ENCODE measurements at places on chromosomes 4 and X.
A peak's percentile ranks its signal among the peaks of the same experiment; 100 is the strongest.

DNA sequence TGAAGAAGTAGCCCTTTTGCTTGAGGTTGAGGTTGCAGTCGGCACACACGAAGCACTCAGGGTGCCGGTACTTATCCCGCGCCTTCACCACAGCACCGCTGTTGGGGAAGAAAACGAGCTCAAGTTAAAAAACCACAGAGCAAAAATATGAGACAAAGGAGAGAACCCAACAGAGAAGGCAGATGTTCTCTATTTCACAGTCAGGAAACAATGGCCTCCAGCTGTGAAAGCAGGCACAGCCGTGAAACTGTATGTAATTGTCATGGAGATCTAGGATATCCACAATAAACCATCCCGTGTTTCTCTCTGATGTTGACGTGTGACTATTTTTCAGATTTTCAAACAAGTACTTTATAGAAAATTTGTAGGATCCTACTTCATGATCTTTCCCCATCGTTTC lies 30.9 kb upstream of the CCDC110 start:
- H3K4me3 ChIP-seq = no peak overlapping the region
- H3K27ac ChIP-seq = no peak overlapping the region
- no peak for DNase-seq
- H3K36me3 ChIP-seq = no peaks in the 10 kb centered on the region
- H3K27me3 ChIP-seq = peaks cover 10% of the 10 kb centered on the region
- H3K4me1 ChIP-seq = no peaks in the 10 kb centered on the region

DNA sequence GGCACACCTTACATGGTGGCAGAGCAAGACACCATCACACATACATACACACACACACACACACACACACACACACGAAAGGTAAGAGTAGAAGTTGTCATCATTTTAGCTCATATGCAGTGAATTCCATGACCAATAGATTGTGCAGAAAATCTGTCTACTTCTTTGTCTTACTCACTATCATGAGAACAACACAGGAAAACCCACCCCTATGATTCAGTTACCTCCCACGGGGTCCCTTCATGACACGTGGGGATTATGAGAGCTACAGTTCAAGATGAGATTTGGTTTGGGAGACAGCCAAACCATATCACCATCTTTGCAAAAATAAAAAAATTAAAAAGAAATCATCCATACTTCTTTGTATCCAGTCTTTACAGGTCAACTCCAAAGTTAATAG lies 221.1 kb downstream of the BMPR1B start:
- H3K27ac ChIP-seq = no peak overlapping the region
- no peaks in the 10 kb centered on the region for H3K36me3 ChIP-seq
- no peaks in the 10 kb centered on the region for H3K4me1 ChIP-seq
- DNase-seq = no peak
- H3K27me3 ChIP-seq = no peaks in the 10 kb centered on the region
- no peak overlapping the region for H3K4me3 ChIP-seq

- no peak for DNase-seq
- H3K4me3 ChIP-seq = no peak overlapping the region
- H3K4me1 ChIP-seq = no peaks in the 10 kb centered on the region
- no peaks in the 10 kb centered on the region for H3K27me3 ChIP-seq
- no peak overlapping the region for H3K27ac ChIP-seq
- no peaks in the 10 kb centered on the region for H3K36me3 ChIP-seq
Observed at GRCh38 chrX:125778261-125778660, 387.8 kb downstream of the DCAF12L2 start.

DNA sequence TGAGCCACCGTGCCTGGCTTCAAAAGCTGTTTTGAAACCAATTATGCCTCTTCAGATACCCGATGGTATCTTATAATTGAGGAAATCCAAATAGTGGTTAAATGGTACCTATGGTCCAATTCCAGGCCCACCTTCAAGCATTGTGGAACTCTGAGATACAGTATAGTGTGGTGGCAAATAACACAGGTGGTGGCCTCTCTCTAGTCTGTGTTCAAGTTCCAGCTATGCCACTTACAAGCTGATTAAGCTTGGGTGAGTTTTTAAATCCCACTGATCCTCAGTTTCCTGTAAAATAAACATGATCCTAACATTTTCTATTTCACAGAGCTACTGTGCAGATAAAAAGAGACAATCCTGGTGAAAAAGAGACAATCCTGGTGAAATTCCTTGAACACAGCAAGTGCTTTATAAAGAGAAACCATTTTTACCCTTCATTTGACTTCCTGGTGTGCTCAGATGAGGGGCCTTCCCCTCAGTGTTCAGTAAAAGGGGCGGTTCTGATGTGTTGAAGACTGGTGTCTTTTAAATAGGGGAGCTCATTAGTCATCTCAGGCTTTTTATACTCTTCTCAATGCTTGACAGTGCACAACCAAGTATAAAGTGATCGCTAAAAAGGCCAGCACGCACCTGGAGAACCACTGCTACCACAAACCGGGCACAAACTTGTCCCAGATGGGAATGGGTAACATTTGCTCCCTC lies 30.8 kb upstream of the CD40LG start:
- H3K4me3 ChIP-seq = peak overlapping the region; percentile 41
- H3K27me3 ChIP-seq = no peaks in the 10 kb centered on the region
- H3K4me1 ChIP-seq = peaks cover 46% of the 10 kb centered on the region
- peak; percentile 77 for DNase-seq
- H3K36me3 ChIP-seq = peaks cover 3% of the 10 kb centered on the region

DNA sequence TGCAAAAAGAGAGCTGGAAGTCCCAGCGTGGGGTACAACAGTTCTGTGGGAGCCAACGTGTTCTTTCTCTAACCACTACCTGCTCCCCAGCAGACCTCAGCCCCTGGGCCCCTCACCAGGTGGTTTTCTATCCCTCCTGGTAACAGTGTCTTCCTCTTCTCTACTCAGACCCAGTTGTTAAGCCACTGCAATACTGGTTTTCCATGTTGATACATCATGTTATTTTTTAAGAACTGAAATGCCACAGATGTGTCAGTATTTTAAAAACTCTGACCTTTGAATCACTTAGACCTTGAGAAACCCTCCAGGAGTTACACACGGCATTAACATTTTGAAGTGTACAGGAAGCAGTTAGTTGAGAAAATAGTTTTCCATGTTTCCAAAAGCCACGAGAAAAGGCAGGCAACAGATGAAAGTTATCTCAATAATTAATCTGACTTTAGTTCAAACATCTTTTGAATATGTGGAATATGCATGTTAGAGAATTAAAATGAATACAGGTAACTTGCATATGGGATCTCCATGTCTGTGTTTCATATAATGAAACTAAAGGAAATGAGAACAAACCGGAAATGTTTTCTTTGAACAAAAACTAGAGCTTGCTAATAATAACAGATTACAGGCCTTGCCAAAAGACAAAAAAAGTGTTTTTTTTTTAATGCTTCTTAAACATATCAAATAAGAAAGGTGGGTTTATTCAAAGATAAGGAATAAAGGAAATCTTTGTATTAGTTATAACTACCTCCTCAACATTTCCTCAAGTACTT lies 108.8 kb downstream of the ZNF827 start:
- DNase-seq = peak; percentile 70
- H3K27ac ChIP-seq = peak overlapping the region; percentile 87
- H3K27me3 ChIP-seq = no peaks in the 10 kb centered on the region

DNA sequence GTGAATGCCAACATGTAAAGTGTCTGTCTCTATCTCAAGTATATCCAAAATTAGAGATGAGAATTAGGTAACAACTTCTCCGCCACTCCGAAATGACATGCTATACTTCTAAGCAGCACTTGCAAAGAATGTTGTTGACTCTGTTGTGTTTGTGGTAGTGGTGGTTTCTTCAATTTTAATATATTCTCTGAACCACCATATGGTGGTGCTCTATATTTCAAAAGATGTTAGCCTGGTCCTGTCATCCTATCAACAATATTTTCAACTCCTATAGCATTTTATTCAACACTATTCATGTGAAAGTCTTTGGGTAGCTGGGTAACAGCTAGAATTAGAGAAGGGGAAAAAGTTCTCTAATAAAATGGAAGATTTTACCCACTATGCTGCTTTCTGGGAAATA lies 1622.8 kb upstream of the IGFBP7 start:
- H3K27ac ChIP-seq = no peak overlapping the region
- H3K36me3 ChIP-seq = no peaks in the 10 kb centered on the region
- H3K4me3 ChIP-seq = no peak overlapping the region
- H3K27me3 ChIP-seq = no peaks in the 10 kb centered on the region
- DNase-seq = no peak
- H3K4me1 ChIP-seq = no peaks in the 10 kb centered on the region

- DNase-seq = peak; percentile 70
- no peaks in the 10 kb centered on the region for H3K27me3 ChIP-seq
- H3K4me1 ChIP-seq = peaks cover 15% of the 10 kb centered on the region
- H3K4me3 ChIP-seq = peak overlapping the region; percentile 27
- H3K27ac ChIP-seq = peak overlapping the region; percentile 84
Observed at GRCh38 chrX:45515262-45516215, 314.9 kb upstream of the DIPK2B start.

DNA sequence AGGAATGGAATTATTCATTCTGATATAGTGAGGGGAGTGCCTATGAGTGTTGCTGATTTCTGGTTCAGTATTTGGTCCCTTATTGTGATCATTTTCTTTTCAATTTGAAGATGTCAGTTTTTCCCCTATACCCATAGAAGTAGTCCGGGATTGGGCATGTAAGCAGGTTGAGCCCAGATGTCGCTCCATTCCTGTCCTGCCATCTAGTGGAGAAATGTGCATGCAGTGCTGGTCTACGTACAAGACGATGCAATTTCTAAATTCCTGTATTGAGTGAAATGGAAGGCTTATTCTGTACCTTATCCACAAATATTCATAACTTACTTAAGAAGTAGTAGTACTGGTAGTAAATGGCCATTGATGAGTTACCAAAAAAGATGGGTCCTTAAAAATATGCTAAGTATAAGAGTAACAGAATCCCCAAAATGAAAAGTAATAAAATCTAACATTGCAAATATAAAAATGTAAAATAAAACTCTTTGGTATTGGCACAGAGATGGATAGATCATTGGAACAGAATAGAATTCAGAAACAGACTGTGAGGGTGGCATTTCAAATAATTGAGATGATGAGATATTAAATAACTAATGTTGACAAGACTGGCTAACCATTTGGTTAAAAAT lies 60.9 kb downstream of the UGT8 start:
- no peak overlapping the region for H3K27ac ChIP-seq
- no peak overlapping the region for H3K4me3 ChIP-seq
- no peaks in the 10 kb centered on the region for H3K4me1 ChIP-seq
- peaks cover 5% of the 10 kb centered on the region for H3K27me3 ChIP-seq
- DNase-seq = peak; percentile 74
- H3K36me3 ChIP-seq = no peaks in the 10 kb centered on the region

DNA sequence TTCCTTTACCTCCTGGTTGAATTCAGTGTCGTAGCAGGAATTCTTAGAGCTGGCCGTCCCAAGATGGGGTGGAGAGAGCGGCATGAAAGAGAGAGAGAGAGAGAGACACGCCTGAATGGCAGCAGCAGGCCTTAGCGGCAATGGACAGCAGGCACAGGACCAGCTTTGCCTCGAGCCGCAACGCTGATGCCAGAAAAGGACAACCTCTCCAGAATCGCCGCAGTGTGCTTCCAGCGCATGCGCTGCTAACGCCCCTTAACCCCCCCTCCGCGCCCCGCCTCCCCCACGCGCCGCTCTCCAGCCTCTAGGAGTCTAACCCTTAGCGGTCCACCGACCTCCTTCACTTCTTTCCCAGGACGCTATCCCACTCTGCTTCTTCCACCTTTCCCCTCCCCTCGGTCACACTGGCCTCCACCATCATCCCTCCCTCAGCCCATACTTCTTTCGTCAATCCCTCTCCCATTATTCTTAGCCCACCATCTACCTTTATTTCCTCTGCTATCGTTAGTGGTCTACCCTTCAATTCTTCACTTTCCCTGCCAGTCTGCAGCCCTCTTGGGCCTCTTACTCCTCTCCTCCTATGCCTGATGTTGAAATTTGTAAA lies 10.5 kb upstream of the ZCCHC13 start:
- DNase-seq = peak; percentile 83
- peak overlapping the region; percentile 86 for H3K27ac ChIP-seq
- peak overlapping the region; percentile 99 for H3K4me3 ChIP-seq
- peaks cover 18% of the 10 kb centered on the region for H3K4me1 ChIP-seq
- H3K27me3 ChIP-seq = no peaks in the 10 kb centered on the region

- no peaks in the 10 kb centered on the region for H3K36me3 ChIP-seq
- H3K4me3 ChIP-seq = no peak overlapping the region
- H3K27me3 ChIP-seq = peaks cover 7% of the 10 kb centered on the region
- no peak overlapping the region for H3K27ac ChIP-seq
- H3K4me1 ChIP-seq = peaks cover 7% of the 10 kb centered on the region
- no peak for DNase-seq
Observed at GRCh38 chr4:139207247-139207646, 30.2 kb upstream of the ELF2 start.

GRCh38 chrX:147850875-147851274 lies 60.8 kb upstream of the FMR1 start:
- no peaks in the 10 kb centered on the region for H3K27me3 ChIP-seq
- H3K36me3 ChIP-seq = no peaks in the 10 kb centered on the region
- H3K4me3 ChIP-seq = no peak overlapping the region
- H3K4me1 ChIP-seq = no peaks in the 10 kb centered on the region
- H3K27ac ChIP-seq = no peak overlapping the region
- no peak for DNase-seq

DNA sequence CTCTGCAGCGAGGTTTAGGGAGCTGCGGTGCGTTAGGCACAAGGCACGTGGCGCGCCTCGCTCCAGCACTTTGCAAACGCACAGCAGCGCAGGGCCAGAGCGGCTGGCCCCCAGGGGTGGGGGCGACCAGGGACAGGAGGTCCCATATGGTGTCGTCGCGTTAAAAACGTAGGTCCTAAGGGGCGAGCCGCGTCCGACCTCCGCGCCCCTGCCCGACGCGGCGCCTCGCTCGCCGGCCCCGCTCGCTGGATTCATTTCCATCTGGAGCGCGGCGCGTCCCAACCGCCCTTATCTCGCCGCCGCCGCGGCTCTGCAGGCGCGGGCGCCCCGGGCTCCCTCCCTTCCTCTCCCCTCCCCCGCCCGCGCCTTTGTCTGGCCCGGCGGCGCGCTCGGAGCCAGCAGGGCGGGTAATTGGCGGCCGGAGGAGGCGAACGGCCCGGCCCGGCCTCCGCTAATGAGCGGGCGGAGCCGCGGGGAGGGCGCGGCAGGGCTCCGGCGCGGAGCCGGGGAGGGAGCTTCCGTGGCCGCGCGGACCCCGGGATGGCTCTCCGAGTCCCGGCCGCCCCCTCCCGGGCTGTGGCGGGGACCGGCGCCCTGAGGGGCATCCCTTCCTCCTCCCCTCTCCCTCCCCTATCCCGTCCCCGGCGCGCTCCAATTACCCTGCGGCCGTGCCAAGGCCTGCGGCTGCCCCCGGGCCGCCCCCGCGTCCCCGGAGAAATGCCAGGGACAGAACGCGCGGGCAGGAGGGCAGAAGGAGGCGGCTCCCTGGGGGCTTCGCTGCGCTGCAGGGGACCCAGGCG lies 409.0 kb downstream of the BCOR start:
- H3K36me3 ChIP-seq = no peaks in the 10 kb centered on the region
- DNase-seq = peak; percentile 64
- H3K4me3 ChIP-seq = peak overlapping the region; percentile 26

Measured in activated CD4-positive, alpha-beta T cell treated with anti-CD3 and anti-CD28 coated beads, Interleukin-2, amount 10 ng/mL, durations not matched to agents 24 days and 14 days (primary cell).